ACHN (cell line): ENCODE measurements at places on chromosomes 5 and 9.
A peak's percentile ranks its signal among the peaks of the same experiment; 100 is the strongest.

GRCh38 chr5:84381502-84382362 lies 2.9 kb downstream of the EDIL3 start:
- peak; percentile 30 for DNase-seq

DNA sequence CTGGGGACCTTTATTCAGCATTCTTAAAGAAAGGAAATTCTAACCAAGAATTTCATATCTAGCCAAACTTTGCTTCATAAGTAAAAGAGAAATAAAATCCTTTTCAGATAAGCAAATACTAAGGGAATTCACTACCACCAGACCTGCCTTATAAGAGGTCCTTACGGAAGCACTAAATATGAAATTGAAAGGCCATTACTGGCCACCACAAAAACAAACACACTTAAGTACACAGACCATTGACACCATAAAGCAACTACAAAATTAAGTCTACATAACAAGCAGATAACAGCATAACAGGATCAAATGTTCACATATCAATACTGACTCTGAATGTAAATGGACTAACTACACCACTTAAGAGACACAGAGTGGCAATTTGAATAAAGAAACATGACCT lies 361.4 kb upstream of the POU5F2 start:
- no peak for DNase-seq

DNA sequence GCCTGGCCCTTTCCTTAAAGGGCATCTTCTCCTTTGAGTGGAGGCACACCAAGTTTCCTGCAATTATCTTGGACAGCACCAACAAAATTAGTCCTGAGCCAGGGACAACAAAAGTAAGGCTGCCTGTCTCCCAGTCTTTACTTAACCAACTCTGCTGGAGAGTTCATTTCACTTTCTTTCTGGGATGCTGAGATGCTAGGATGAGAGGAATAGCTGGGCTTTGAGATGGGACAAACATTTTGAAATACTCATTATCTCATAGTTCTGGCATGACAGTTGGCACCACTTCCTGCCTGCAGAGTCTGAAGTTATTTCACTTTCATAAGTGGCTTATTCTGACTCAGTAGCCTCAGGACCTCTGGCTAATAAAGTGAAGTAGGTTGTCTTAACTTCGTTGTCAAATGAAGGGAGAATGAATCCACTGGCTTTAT lies 157.0 kb downstream of the C9orf152 start:
- DNase-seq, result peak; percentile 90

- no peak for DNase-seq
These were observed 51.9 kb downstream of the NEURL1B start for GRCh38 chr5:172692981-172693380.

DNA sequence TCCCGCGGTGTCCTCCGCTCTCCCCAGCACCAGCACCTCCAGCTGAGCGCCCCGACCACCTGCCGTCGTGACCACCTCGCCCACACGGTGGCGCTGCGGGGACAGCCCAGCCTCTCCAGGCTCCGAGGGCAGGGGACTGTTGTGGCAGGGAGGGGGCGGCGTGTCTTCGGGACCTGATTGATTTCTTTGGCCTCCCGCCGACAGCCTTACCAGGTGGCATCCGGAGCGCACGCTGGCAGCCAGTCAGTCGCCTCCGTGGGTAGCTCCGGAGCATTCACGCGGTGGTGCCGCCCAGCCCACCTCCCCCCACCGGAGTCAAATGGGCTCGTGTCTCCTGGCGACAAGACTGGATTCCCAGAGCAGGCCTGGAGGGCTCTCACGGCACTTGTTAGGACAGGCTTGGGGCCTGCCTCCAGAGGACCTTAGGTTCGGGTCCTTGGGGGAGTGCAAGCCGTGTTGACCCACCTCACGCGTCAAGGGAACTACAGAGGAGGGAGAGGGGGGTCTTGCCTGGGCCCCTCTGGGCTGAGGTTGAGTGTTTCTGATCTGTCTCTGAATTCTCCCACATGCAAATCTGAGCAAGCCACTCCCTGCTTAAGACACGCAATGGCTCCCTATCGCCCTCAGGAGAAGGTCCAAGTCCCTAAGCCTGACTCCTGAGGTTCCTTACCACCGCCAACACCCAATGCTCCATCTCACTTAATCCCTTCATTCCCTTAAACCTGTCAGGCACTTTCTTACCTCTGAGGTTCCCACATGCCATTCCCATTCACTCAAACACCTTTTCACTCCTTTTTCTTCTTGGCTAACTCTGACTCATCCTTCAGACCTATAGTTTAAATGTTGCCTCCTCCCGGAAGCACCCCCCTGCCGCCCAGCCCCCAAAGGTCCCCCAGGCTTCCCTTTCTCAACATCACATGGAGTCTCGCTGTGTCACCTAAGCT lies 51.2 kb upstream of the GGTA1 start:
- peak; percentile 58 for DNase-seq

GRCh38 chr5:154199671-154200220 lies 9.2 kb downstream of the GALNT10 start:
- DNase-seq, result no peak

DNA sequence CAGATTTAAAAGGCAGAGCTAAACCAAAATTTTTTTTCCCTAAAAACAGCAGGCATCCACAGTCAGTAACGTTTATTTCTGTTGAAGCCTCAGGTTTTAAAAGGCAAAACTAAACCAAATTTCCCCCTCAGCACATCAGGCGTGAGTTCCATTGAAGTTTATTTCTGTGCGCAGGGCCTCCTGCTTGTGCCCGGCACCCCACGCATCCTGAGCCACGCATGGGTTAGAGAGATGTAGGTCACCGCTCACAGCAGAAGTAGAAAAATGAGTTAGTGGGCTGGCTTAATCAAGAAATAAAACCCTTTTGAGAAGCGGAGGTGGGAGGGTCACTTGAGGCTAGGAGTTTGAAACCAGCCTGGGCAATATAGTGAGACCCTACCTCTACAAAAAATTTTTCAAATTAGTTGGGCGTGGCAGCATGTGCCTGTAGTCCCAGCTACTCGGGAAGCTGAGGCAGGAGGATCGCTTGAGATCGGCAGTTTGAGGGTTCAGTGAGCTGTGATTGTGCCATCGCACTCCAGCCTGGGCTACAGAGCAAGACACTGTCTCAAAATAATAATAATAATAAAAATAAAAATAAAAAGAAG lies 75.6 kb upstream of the SPIN1 start:
- no peak for DNase-seq

DNA sequence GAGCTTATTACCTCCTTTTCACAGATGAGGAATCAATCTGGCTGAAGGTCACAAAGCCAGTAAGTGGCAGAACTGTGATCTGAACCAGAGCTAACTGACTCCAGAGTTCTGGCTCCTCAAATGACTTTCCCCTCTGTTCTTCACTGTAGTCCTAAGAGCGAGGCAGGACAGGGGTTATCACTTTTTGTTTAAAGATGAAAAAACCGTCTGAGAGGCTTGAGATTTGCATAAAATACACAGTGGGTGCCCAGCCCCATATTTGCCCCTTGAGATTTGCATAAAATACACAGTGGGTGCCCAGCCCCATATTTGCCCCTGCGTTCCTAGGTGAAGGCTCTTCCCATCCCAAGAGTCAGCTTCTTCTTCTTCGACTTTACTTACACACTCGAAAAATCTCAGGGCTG lies 667 bp downstream of the FBXO10 start:
- no peak for DNase-seq

DNA sequence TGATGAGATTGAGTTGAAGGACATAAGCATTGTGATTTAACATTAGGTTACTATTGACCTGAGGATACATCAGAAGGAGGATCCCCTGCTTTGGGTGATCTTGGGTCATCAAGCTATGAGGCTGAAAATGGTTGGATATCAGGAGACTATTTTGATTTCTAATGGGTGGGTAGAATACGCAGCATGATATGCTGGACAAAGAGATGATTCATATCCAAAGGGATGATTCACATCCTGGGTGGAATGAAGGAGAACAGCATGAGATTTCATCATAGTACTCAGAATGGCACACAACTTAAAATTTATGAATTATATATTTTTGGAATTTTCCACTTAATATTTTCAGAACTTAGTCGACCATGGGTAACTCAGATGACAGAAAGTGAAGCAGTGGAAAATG lies 1759.5 kb upstream of the C9orf72 start:
- peak; percentile 50 for DNase-seq

DNA sequence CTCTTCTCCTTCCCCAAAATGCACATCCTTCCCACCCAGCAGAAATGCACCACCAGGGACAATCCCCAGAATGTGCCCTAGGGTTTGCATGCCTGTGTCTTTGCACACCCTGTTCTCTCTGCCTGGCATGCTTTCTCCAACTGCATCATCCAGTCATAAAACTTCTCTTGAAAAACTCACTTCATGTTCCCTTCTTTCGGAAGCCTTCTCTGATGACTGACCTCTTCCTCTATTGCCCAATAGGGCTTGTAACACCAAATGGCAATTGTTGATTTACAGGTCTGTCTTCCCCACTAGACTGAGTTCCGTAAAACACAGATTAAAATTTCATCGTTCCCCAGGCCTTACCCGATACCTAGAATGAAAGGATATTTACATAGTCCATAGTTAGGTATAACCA lies 83.1 kb upstream of the SPOCK1 start:
- DNase-seq, result no peak

- no peak for DNase-seq
These were observed 16.6 kb upstream of the SYNPO start for GRCh38 chr5:150623878-150624216.

GRCh38 chr9:136710543-136710942 lies 1.8 kb upstream of the DIPK1B start:
- DNase-seq, result peak; percentile 31

- DNase-seq, result peak; percentile 36
These were observed 73.4 kb upstream of the CDH6 start for GRCh38 chr5:31119938-31120641.

DNA sequence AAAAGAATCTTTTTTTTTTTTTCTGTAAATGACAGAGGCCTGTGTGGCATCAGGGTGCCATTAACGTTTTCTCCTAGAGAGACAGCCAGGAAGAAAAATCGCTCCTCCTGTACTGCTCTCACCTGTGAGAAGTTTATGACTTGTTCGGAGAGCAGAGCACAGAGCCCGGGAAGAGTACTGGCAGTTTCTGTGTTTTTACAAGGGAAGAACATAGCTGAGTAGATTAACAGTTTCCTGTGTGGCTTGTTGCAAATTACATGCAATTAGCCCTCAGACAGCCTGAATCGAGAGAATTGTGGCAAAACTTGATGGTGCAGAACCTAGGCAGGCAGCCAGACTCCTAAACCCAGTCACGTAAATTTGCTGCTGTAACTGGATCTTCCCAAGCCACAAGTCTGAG lies 32.1 kb downstream of the PRKACG start:
- DNase-seq, result no peak

- no peak for DNase-seq
These were observed 53.8 kb downstream of the UBE2QL1 start for GRCh38 chr5:6502421-6502820.
